Stimulated activated CD4-positive, alpha-beta T cell treated with anti-CD3 and anti-CD28 coated beads, Interleukin-2, amount 100 ng/mL, for 48 hours (primary cell): ENCODE measurements at places on chromosomes 16 and 17.

DNA sequence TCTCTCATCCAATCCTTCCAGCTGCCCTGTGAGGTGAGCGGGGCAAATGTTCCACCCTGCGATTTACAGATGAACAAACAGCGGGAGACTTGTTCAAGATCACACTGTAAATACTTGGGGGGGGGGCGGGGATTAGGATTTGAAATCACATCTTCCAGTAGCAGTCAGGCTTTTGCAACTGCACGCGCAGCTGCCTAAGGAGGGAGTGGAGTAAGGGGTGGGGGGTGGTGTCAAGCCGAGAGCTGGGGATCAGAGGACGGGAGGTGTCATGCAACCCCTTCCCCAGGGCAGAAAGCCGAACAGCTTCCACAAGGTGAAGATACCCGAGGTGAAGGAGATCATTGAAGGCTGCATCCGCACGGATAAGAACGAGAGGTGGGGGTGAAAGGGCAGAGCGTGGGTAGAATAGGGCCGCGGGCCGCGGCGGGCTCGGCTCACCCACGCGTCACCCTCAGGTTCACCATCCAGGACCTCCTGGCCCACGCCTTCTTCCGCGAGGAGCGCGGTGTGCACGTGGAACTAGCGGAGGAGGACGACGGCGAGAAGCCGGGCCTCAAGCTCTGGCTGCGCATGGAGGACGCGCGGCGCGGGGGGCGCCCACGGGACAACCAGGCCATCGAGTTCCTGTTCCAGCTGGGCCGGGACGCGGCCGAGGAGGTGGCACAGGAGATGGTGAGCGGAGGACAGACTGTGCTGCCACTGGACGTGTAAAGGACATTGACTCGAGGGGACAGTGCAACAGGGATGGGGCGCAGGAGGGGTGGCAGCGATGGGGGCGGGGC, 4.6 kb downstream of the WNK4 start:
- no peak for DNase-seq

- DNase-seq: no peak
Observed at GRCh38 chr17:77513045-77513444, 372.3 kb downstream of the SEC14L1 start.

GRCh38 chr16:13005721-13006247, 104.4 kb downstream of the SHISA9 start:
- no peak for DNase-seq

DNA sequence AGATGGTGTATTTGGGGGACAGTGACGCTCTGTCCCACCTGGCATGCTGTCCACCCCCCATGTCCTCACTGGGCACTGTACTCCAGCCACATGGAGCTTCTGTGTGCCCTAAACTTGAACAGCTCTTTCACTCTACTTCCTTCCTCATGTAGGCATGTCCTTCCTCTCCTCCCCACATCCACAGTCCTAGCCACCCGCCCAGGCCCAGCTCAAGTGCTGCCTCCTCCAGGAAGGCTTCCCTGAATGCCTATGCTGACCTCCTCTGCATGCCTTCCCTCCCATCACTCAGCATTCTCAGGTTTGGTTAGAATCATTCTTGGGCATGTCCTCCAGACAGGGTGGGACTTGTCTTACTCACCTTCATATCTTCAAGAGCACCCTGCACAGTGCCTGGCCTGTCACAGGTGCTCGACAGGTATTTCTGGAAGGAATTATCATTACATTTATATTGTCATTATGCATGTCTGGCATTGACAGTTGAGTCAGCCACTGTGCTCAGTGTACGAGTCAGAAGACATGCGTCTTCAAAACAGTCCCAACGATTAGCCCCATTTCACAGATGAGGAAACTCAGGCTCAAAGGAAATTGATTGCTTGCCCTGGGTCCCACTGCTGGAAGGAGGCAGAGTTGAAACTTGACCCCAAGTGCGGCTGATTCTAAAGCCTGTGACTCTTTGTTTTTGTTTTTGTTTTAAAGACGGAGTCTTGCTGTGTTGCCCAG, 42.1 kb upstream of the TOB1 start:
- DNase-seq: no peak
